ENCODE measurements at places on chromosomes 13 and 19.

DNA sequence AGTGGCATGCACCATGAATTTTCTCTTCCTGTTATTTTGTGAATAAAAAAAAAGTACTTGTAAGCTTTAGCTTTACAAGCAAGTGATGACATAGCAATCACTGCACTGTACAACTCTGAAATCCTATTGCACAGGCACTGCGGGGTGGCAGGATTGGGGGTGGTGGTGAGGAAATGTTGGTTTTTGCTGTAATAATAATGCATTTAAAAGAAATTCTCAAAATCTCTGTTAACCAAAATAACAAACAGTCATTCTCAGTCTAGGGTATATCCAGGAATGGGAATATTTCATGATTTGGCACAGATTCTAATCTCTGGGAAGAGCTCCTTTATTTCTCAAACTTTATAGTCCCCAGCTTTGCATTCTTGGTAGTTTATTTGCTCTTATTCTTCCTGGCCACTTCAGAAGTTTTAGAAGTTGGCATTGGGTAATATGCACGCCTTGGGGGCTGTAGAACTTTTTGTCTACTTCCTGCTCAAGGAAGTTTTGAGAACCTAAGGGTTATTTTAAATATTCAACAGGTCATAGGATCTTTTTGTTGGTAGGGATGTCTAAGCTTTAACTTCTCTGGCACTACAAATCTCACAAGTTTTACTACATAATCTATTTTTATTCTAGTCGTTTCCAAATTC is 353.0 kb upstream of the KLF12 start:
- DNase-seq, result no peak

- no peak for DNase-seq
These were observed 36.7 kb downstream of the TNFSF11 start for GRCh38 chr13:42610649-42611048.

DNA sequence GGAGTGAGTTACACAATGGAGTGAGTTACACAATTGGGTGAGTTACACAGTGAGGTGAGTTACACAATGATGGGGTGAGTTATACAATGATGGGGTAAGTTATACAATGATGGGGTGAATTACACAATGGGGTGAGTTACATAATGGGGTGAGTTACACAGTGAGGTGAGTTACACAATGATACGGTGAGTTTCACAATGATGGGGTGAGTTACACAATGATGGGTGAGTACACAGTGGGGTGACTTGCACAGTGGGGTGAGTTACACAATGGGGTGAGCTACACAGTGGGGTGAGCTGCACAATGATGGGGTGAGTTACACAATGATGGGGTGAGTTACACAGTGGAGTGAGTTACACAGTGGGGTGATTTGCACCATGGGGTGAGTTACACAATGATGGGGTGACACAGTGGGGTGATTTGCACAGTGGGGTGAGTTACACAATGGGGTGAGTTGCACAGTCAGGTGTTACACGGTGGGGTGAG is 52.5 kb upstream of the GAS6 start:
- DNase-seq, result no peak

DNA sequence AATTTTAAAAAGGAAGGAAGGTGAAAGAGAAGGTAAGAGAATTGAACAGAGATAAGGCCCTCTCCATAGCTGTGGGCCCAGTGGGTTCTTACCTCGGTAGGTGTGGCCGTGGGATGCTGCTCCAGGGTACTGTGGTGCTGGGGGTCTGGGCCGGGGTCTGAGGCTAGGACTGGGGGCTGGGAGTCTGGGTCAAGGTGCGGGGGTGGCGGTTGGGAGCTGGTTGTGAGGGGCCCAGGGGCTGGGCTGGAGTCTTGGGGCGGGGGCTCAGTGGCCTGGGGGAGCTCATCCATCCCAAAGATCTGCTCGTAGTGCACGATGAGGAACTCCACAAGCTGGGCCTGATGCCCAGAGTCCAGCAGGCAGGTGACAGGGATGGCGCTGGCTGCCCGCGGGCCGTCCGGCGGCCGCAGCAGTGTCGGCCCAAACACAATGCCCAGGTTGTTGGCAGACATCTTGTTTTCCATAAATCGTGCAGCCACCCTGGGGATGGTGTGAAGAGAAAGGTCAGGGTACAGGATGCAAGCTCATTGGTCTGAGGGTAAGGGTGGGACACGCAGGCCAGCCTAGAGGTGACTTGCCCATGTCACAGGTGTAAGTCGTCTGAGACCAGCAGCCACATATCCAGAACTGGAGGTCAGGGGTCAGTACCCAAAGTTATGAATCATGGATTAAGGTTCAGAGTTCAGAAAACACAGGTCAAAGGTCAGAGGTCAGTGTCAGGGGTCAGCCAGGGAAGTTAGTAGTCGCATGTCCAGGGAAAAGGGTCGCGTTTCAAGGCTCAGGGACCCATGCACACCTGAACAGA is 5.9 kb upstream of the LPAR2 start:
- DNase-seq, result no peak

DNA sequence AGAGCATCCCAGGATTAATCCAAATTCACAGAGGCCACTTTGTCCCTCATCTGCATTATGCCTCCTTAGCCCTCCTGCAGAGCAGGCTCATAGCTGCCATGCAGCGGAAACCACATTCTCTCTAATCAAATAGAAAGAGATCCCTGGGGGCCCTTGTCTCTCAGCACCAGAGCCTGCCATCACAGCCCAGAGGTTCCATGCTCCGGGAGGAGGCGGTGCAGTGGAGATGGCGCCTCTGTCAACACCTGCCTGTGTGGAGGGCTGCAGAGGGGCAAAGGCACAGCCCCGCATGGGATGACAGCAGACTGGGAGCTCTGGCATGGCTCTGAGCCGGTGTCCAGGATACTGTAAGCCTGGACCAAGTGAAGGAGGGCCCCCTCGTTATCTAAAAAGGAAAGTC is 111.3 kb downstream of the SLC7A1 start:
- no peak for DNase-seq

GRCh38 chr13:20672772-20673171 is 30.7 kb upstream of the IL17D start:
- DNase-seq, result no peak

DNA sequence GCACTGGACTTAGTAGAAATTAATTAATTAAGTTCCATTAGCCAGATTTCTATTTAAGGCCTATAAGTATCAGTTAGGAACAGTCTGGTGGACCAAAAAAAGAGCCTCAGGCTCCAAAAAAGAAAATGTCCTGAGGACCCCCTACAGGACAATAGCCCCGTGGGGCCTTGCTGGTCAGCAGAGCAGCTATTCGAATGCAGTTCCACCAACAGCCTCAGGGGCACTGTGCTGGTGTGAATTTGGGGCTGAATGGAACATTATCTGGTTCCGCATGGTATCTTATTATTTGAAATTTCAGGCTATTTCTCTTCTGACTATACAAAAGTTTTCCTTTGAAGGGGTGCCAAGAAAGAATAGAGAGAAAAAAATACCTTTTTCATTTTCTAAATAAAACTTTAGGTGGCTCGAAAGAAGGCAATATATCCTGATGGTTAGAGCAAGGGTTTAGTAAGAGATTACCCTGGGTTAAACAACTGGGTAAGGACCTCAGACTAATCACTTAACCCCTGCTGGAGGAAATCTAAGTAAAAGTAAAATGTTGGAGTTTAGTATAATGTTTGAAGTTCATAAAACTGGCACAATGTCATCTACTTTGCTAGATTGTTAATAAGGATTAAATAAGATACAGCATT is 147.2 kb downstream of the MIPEP start:
- DNase-seq, result no peak

GRCh38 chr19:2888731-2889224 is 11.9 kb upstream of the ZNF57 start:
- no peak for DNase-seq

- no peak for DNase-seq
These were observed 22.4 kb upstream of the MRI1 start for GRCh38 chr19:13741893-13742292.

GRCh38 chr19:37886571-37886970 is 19.8 kb downstream of the WDR87 start:
- DNase-seq, result no peak

DNA sequence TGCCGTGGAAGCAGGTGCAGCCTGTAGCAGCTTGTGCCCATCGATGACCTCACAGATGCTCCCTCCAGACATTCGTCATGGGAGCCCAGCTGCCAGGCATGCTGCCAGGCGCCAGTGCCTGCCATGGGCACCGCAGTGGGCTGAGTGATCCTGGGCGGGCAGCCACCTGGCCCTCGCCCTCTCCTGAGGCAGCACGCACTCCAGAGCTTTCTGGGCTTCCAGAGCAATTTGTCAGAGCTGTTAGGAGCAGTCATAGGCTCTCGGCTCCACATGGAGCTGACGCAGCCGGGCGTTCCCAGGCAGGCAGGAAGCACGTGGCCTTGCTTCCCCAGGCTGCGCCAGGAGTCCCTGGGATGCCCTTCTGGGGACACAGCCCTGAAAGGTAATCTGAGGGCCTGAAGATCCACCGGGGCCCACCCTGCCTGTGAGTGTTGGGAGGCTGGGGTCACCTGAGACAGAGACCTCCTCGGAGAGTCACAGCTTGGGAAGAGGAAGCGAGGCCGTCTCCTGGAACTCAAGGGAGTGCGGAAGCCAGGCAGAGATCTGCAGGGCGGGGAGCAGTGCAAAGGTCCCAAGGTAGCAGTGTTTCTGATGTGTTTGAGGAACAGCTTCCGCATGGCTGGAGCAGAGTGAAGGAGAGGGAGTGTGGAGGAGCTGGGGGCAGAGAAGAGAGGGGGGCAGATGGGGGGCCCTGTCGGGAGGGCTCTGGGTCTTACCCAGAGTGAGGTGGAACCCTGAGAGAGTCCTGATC is 50.6 kb downstream of the DPF1 start:
- DNase-seq, result no peak

- no peak for DNase-seq
These were observed 106.7 kb downstream of the RAP2A start for GRCh38 chr13:97540696-97541095.

DNA sequence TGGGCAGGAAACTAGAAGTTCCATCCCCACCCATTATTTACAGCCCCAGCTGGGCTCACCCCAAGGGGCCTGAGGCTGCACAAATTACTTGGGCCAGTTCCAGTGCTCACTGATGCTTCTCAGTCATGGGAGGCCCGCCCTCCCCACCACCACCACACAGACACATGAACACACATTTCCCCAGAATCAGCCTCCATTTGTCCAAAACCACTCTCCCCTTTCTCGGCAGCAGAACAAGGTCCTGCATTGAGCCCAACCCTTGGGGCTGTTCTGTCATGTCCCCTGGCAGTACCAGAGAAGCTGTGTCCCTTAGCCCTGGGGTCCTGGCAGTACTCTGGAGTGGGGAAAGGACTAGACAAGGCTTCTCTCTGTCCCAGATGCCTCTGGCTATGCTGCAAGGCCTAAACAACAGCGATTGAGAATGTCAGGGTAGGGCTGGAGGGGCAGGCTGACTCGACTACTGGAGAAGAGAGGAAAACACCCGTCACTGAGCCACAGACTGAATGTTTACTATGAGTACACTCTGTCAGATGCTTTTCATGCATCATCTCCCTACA is 21.8 kb downstream of the SAMD4B start:
- DNase-seq, result no peak

DNA sequence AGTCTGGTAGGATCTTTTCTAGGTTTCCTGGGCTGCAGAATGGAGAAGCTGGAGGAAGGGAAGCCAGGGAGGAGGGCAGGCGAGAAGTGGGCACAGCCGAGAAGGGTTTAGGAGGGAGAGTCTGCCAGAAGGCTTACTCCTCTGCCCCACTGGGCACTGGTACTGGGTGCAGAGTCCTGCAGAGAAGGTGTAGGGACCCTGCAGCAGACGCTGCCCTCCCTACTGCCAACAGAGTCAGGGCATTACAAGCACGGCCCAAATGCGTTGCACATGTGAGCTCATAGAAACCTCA is 726 bp upstream of the PEPD start:
- no peak for DNase-seq

GRCh38 chr19:38263689-38264485 is 486 bp upstream of the SPINT2 start:
- no peak for DNase-seq

DNA sequence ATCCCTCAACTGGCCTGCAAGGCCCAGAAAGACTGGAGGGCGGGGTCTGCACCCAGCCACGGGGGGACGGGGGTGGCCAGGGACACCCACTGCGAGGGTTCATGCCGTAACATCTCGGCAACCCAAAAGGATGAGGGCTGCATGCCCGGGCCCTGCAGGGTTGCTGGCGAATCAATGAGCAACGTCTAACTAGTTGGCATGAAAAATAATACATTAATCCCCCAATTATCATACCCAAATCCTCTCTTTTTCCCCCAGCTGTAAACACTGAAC is 232.2 kb downstream of the TUBA3C start:
- DNase-seq, result no peak

DNA sequence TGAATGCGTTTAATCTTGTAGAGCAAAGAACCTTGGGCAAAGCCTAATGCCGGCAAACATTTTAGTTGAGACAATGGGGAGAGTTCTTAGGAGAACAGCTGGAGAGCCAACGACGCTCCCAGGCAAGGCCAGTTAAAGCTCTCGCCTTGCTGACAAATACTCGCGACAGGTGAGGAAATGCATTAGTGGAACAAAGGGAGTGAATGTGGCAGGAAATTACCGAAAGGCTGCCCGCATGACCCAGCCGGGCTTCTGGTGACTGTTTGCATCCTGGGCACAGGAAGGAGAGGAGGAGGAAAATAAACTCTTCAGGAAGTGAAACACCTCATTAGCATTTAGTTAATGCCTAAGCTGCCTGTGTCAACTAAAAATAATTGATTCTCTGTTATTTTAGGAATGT is 74.6 kb downstream of the SHISA2 start:
- DNase-seq, result no peak

DNA sequence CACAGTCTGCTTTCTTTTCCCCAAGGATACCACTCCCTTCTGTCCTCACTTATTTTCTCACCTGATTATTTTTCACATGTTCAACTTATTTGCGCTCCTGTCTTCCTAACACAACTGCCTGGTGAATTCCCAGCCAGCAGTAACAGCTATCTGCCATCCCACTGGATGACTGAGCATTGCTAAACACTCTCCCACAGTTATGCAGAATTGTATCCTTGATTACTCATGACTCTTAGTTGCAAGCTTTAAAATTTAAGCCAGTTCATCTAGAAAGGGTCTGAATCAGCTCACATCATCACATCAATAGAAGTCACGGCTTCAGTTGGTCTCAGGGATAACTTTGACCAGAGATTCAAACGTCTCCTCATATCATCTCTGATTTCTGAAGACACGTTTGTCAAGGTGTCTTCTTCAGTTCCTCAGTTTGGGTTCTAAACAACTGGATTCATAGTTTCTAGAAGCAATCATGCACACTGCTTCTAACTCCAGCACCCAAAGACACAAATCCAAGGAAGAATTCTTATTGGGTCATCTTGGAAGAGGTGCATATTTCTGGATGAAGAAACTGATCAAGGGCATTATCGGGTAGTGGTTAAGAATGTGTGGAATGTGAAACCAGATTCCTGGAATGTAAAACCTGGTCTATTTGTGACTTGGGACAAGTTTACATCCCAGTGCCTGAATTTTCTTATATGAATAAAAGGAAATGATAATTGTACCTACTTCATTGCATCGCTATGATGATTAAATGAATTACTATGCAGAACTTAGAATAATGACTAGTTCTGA is 13.9 kb upstream of the DACH1 start:
- peak; percentile 36 for DNase-seq

- DNase-seq, result no peak
These were observed 35.2 kb downstream of the PEPD start for GRCh38 chr19:33486407-33486806.

- no peak for DNase-seq
These were observed 66.7 kb downstream of the CDADC1 start for GRCh38 chr13:49314344-49314882.

- peak; percentile 33 for DNase-seq
These were observed 25.2 kb upstream of the CEACAM1 start for GRCh38 chr19:42553292-42554045.

All from HS-5 (cell line).